NCI-H510A treated with DMSO at 0.1 percent for 48 hours (cell line): ENCODE measurements at places on chromosomes 5 and 9.

GRCh38 chr5:53364061-53364460 is 116.4 kb upstream of the FST start:
- no peak for DNase-seq

- DNase-seq, result no peak
Observed at GRCh38 chr5:124740991-124741583, 5.4 kb downstream of the ZNF608 start.

DNA sequence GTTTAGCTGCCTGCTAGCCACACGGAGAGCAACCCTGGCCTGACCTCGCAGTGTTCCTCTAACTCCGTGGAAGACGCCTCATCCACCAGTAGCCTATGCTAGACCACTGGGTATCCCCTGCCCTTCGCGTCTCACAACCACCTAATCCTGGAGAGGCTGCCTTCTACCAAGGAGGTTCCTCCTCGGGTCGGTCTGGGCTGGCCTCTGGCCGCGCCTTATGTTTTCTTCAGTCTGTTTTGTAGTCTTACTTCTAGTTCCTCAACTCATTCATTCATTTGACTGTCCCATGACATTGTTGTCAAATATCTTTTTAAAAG is 1.6 kb upstream of the TPM2 start:
- DNase-seq, result no peak

GRCh38 chr5:68950930-68951329 is 142.9 kb upstream of the SLC30A5 start:
- no peak for DNase-seq

DNA sequence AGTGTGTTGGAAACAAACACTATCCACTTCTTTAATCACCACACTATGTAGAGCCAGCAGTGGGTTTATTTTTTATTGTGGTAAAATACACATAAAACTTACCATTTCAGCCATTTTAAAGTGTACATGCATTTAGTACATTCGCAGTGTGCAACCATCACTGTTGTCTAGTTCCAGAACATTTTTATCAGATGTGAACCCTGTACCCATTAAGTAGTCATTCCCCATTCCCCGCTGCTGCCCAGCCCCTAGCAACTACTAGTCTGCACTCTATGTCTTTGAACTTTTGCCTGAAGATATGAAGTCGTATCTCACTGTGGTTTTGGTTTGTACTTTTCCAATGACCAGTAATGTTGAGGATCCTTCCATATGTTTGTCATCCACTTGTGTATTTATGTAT is 30.2 kb upstream of the F2R start:
- no peak for DNase-seq

DNA sequence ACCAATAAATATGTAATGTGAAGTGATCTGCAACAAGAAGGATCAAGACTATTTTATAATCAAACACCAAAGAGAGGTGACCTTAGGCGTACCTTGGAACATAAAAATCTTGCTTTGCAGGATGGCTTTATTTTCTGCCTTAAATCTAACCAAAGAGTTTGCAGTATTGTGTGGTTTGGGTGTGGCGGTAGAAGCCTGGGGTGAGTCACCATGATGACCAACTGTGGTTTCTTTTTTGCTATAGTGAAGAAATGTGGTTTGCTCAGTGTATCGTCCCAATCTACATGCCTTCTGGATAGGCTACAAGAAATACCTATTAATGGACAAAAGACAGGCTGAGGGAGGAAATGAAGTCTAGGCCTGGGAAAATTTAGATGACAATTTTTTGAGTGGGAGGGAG is 5.1 kb upstream of the CAST start:
- no peak for DNase-seq

DNA sequence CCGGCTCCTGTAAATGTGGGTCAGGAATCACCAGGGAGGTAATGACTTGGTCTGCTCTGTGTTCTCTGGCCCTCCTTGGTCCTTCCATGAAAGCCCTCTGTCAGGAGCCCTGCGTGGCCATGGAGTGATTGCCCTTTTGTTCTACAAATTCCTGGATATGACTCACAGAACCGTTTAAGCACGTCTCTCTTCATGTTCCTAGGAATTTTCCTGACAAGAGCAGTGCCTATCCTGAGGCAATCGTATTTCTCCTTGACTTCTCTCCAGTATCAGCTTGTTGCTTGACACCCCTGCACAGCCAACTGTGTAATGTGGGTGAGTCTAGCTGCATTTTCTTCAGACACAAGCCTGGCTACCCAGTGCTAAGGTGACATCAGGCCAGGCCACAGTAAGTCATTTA is 274.3 kb upstream of the ZNF462 start:
- DNase-seq, result no peak
